Stimulated activated CD8-positive, alpha-beta memory T cell treated with anti-CD3 and anti-CD28 coated beads, Interleukin-4, amount 100 ng/mL, for 1 hour (primary cell): ENCODE measurements at places on chromosomes 16 and 17.

GRCh38 chr17:49830605-49831004 is 17.3 kb downstream of the TAC4 start:
- no peak for DNase-seq

- DNase-seq, result no peak
Observed at GRCh38 chr16:85377388-85378144, 235.6 kb upstream of the GSE1 start.

DNA sequence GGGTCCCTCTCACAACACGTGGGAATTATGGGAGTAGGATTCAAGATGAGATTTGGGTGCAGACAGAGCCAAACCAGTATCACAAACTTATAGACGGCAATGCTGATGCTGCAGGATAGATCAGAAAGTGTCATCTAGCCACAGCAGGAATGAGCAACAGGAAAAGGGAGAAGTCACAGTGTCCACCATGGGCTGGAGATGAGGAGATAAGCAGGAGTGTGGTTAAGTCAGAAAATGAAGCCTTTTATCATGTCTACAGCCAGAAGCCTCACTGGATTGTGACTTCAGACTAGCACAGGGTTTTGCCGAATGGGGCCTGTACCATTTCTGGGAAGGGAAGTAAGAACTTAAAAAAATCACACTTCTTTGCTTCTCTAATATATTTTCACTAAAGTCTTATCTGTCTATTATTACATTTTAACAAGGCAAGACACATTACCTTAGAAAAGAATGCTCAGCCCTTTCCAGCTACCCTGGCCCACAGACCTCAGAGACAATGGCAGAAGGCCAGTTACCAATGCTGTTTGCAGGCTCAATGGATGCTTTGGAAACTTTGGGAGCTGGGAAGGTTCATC is 490.2 kb upstream of the SALL1 start:
- no peak for DNase-seq

DNA sequence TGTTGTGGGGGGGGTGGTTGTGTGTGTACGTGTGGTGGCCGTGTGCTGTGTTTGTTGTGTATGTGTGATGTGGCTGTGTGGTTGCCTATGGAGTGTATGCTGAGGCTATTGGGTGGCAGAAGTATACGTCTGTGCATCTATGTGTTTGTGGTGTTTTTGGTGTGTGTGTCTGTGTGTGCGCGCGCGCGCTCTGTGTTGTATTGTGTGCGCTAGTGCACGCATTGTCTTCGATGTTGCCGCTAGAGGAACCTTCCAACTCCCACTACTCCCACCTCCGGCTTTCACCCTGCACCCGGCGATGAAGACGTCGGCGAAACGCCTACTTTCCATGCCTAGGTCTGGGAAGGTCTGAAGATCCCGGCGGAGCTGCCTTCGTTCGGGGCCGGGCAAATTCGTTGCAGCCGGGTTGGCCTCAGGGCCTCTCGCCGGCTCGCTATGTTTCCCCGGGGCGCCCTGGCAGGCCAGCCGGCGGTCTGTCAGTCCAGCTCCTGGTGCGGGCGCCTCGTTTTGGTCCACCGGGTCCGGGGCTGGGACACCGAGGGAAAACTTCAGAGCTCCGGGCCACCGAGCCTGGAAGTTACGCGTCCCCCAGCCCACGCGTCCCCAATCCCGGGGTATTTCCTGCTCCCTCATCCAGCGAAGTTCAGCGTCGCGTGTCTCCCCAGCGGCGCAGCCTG is 5.2 kb upstream of the DLX4 start:
- DNase-seq, result no peak

GRCh38 chr16:79839466-79840341 is 239.2 kb upstream of the MAF start:
- no peak for DNase-seq

DNA sequence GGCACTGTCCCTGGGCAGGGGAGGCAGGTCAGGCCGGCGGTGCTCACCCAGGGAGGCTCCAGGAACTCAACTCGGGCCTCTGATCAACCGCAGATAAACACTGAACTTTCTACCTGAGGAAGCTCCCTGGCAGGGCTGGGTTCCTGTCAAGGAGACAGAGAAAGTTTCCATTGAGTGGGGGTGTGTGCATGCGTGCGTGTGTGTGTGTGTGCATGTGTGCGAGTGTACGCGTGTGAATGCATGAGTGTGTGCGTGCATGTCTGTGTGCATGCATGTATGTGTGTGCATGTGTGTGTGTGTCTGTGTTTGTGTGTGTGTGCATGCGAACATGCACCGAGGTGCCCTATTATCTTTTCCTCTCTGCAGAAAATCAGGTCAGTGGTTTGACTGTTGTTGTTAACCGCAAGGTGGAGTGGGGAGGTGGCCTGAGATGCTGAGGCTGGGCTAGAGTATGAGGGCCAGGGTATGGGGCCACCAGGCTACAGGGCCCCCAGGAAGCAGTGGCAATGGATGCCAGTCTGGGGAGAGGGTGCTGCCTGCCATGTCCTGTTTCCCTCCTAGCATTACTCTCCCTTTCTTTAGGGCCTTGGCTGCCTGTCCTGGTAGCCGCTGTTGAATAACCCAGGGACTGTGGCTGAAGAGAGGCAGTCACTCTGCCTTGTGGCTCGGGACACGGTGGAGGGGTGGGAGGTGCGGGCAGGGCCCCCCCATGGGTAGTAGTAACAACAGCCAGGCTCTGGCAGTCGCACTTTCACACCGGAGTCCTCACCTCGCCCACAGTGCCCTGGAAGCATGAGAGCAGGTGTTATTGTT is 24.0 kb downstream of the CCR7 start:
- peak; percentile 42 for DNase-seq

DNA sequence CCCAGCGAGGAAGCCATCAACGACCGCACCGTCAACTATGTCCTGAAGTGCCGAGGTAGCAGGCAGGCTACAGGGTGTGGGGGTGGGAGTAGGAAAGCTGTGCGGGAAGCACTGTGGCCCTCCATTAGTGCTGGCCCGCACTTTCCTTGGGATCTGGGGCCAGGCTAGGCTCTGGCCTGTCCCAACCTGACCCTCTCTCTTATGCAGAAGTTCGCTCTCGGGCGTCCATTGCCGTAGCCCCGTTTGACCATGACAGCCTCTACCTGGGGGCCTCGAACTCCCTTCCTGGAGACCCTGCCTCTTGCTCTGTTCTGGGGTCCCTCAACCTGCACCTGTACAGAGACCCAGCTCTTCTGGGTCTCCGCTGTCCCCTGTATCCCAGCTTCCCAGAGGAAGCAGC is 8.6 kb downstream of the PLEKHG4 start:
- DNase-seq, result no peak
